ENCODE measurements at places on chromosomes 7 and 10.
A peak's percentile ranks its signal among the peaks of the same experiment; 100 is the strongest.

- DNase-seq = no peak
Observed at GRCh38 chr10:17918187-17918903, 33.4 kb upstream of the SLC39A12 start.

- DNase-seq = no peak
Observed at GRCh38 chr10:79126351-79127080, 57.8 kb downstream of the ZMIZ1 start.

DNA sequence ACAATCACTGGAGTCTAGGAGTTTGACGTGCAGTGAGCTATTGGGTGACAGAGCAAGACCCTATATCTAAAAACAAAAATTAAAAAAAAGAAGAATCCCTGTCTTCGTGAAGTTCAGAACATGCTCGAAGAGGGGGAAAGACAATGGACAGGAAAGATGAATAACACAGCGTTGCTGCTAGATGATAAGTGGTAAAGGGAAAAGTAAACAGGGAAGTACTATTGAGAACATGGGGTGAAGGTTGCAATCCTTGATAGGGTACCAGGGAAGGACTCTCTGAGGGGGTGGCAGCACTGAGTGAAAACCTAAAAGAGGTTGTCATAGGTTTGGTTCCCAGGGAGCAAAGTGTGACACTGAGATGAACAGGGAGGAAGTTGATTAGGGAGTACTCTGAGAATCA, 2.8 kb upstream of the ABRAXAS2 start:
- DNase-seq = no peak

GRCh38 chr7:71996141-71996540, 416.0 kb downstream of the CALN1 start:
- DNase-seq = no peak

GRCh38 chr7:142790555-142790954, 19.8 kb downstream of the PRSS2 start:
- DNase-seq = peak; percentile 25

DNA sequence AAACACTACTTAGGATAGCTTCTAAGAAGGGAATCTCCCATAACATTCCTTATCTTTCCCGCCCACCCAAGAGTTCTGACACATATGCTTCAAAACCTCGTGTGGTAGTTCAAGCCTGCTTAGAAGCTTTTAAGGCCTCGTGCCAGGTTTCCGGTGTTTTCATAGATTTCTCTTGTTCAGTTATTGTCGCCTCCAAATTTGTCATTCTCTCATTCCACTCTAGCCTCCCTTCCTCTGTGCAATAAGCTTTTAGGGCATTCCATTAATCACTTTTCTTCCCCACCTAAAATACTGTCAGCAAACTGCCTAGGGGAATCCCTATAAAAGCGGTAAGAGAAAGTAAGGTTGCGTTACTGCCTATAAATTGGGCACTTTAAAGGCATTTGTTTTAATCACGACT, 718 bp upstream of the BPGM start:
- no peak for DNase-seq

DNA sequence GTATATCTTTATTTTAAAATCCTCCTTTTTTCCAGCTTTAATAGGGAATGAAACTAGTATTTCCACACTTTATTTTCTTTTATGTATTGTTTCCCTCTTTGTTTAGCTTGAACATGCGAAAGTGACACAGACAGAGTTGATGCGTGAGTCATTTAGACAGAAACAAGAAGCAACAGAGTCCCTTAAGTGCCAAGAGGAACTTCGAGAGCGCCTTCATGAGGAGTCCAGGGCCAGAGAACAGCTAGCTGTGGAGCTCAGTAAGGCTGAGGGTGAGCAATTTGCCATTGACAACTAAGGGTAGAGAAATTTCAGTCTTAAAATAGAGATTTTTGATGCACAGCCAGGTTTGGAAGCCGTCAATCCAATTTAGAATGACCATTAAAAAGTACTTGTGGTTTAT, 73.1 kb downstream of the CYP51A1 start:
- no peak for DNase-seq

GRCh38 chr7:140242057-140243031, 65.6 kb upstream of the KDM7A start:
- DNase-seq = no peak

GRCh38 chr7:156124356-156124755, 312.1 kb upstream of the SHH start:
- DNase-seq = no peak

DNA sequence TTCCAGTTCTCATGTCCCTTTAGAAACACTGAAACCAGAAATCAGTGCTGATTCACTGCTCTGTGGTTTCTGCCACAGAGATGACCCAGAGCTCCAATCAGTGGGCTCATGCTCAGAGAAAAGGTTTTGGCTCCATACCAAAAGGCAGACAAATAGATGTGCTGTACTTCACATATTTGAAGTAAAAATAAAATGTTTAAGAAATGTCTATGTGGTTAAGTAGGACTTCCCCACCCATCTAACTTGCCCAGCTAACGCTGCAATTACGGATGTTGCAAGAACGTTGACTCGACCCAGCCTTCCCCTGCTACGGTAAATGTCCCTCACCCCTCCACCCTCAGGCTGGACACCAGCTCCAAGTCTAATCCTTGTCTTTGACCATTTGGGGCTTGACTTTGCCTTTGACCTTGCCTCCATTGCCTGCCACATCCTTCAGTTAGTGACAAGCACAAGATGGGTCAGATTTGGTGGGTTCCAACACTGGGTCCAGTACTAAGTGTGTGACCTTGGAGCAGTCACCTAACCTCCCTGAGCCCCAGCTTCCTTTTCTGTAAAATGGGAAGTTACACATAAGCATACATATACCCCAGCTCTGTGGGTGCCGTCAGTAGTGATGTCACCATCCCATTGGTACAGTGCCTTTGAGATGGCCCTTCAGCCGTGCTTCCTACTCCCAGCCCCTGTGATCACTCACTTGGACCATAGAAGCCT, 95.8 kb downstream of the CHST15 start:
- no peak for DNase-seq

DNA sequence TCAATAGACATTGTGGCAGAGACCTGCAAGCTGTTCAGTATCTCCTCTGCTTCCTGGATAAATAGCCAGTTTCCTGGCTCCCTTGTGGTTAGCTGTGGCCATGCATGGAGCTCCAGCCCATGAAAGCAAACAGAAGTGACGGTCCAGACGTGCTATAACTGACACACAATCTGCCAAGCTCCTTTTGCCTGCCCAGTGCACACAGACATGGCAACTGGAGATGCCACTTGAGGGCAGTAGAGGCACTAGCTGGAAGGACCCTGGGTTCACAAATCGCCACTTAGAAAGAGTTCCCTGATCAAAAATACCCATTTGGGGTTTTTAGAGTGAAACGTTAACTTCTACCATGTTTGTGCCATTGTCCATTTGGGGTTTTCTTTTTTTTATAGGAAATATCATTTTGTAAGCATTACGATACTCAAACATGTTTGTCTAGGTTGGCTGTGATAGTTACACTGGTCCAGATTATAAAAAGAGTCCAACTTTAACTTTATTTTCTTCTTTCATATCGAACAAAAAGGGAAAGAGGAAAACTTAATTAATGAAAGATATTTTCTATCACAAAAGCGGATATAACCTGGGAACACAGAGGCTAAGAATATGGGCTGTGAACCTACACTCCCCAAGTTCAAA, 31.3 kb downstream of the KIN start:
- DNase-seq = peak; percentile 7

GRCh38 chr10:24465891-24466818, 257.2 kb downstream of the KIAA1217 start:
- DNase-seq = no peak

- DNase-seq = no peak
Observed at GRCh38 chr7:46759711-46760480, 822.0 kb downstream of the TNS3 start.

GRCh38 chr10:37758074-37758473, 99.3 kb downstream of the ZNF248 start:
- DNase-seq = no peak

DNA sequence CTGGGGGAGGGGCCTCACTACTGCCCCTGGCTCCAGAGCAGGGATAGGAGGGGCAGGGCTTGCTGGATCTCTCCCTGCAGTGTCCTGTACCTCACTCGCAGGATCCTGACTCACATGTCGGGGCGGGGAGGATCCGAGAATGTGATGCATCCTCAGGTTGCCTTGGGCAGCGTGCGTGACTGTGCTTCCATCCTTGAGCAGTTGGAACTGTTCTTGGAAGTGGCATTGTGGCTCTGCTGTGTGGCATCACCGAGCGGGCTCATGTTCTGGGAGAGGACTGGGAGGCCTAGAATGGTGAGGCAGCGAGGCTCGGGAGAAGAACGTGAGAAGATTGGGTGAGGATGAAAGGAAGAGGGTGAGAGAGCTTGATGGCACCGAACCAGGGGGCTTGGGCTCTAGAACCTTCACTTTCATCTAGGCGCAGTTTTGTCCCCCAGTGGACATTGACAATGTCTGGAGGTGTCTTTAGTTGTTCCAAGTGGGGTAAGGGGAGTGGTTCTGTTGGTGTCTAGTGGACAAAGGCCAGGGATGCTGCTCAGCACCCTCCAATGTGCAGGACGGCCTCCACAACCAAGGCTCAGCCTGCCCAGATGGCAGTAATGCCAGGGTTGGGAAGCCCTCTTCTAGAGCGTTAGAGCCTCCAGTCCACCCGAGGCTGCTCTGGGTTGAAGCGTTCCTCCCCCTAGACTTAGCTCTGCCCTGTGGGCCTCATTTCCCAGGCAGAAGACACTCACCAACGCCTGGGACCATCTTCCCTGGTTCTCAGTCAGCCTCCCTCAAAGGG, 8.4 kb downstream of the RARRES2 start:
- DNase-seq = no peak

DNA sequence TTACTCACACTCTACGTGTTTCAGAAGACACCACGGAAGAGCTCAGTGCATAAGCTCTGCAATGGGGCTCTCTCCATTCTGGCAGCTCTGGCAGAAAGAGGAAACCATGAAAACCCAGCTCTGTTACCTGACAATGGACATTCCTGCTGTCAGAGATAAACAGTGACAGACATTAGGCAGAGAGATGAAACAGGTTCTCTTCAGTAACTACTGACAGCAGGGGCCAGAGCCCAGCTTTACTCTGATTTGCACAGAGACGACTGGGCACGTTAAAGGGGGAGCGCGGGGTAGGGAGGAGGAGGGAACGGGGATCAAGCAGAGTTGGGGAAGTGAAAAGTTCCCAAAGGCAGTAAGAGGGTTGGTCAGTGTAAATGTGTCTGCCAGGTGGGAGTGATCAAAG, 206.1 kb downstream of the RAMP3 start:
- DNase-seq = no peak

DNA sequence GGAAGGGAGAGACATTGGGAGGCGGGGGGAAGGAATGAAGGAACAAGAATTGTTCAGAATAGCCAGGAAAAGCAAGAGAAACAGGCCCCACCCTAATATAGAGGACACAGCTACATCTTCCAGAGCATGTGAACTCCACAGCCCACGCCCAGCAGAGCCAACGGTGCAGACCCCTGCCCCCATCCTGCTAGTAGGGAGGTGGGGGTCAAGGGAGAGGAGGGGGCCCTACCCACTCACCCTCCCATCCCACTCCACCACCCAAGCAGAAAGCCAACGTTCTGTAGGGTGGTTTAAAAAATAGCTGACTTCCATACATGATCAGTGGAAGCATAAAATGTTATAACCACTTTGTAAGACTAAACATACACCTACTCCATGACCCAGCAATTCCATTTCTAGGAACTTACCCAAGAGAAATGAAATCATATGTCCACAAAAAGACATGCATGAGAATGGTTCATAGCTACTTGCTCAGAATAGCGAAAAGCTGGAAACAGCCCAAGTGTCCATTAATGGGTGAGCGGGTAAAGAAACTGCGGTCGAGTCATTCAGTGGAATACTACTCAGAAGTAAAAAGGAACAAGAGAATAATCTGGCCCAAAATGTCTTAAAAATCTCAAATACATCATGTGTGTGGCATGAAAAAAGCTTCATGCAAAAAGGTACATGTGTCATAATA, 31.8 kb downstream of the CTBP2 start:
- no peak for DNase-seq

- no peak for DNase-seq
Observed at GRCh38 chr7:13352677-13353076, 636.8 kb downstream of the ETV1 start.

GRCh38 chr10:68992636-68993440, 4.2 kb downstream of the KIFBP start:
- no peak for DNase-seq

- DNase-seq = no peak
Observed at GRCh38 chr10:51047857-51048256, 26.4 kb upstream of the PRKG1 start.

DNA sequence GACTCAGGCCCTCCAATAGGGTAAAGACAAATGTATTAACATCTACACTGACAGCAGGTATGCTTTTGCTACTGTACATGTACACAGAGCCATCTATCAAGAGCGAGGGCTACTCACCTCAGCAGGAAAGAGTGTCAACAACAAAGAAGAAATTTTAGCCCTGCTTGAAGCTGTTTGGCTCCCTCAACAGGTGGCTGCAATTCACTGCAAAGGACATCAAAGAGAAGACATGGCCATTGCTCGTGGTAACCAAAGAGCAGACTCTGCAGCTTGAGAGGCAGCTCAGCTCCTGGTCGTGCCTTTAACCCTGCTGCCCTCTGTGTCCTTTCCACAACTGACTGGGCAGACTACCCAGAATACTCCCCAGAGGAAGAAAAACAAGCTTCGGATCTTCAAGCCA, 5.1 kb downstream of the AKR1B15 start:
- DNase-seq = no peak

- DNase-seq = no peak
Observed at GRCh38 chr10:22824984-22825383, 102.9 kb upstream of the ARMC3 start.

DNA sequence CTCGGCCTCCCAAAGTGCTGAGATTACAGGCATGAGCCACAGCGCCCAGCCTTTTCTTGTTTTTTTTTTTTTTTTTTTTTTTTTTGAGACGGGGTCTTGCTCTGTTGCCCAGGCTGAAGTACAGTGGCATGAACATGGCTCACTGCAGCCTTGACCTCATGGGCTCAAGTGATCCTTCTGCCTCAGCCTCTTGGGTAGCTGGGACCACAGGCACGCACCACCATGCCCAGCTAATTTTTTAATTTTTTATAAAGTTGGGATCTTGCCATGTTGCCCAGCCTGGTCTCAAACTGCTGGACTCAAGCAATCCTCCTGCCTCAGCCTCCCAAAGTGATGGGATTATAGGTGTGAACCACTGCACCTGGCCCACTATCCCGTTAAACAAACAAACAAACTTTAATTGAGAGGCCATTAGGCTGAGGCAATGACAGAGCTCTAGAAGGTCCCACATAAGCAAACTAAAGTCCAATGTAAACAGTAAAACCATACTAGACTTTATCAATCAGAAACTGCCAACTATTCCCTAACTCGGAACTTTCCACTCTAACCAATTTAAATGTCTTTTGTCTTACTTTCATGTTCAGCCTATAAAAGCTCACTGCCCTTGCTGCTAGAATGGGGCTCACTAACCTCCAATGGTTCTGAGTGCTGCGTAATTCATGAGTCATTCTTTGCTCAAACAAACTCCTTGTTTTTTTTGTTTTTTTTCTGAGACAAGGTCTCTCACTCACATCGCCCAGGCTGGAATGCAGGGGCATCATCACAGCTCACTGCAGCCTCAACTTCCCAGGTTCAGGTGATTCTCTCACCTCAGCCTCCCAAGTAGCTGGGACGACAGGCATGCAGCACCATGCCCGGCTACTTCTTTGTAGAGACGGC, 1.9 kb downstream of the DHX32 start:
- DNase-seq = no peak
